Activated naive CD4-positive, alpha-beta T cell treated with anti-CD3 and anti-CD28 coated beads for 36 hours (primary cell): ENCODE measurements at places on chromosomes 4 and X. TPM values are rescaled to one million over a fixed set of nuclear protein-coding genes. Genes with fewer than 3 reads are reported as not detected.

DNA sequence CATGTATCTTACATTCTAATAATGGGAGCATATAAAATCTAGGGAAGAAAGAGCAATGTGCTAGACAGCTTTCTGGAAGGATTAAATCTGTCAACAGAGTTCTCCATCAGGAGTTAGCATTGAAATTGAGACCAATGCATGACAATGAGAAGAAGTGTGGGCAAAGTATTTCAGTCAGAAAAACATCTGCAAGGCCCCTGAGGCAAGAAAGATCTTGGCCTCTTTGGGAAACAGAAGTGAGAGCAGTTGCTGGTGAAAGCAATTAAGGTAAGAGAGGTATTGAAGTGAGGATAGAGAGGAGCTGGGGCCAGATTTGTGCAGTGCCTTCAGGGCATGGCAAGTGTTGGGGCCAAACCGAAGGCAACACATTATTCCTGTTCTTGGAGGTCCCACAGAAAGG is 999.1 kb downstream of the STPG2 start:
- H3K4me3 ChIP-seq: no peak overlapping the region
- DNase-seq: no peak
- H3K27ac ChIP-seq: no peak overlapping the region
- no peaks in the 10 kb centered on the region for H3K4me1 ChIP-seq
- H3K36me3 ChIP-seq: no peaks in the 10 kb centered on the region
- H3K27me3 ChIP-seq: no peaks in the 10 kb centered on the region

DNA sequence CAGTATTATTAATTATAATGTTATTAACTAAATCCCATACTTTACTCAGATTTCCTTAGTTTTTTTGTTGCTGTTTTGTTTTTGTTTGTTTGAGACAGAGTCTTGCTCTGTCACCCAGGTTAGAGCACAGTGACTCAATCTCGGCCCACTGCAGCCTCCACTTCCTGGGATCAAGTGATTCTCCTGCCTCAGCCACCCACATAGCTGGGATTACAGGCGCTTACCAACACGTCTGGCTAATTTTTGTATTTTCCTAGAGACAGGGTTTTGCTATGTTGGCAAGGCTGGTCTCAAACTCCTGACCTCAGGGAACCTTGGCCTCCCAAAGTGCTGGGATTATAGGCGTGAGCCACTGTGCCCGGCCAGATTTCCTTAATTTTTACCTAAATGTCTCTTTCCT is 72.2 kb downstream of the ANAPC4 start:
- H3K4me3 ChIP-seq: no peak overlapping the region
- H3K4me1 ChIP-seq: peaks cover 2% of the 10 kb centered on the region
- no peaks in the 10 kb centered on the region for H3K36me3 ChIP-seq
- DNase-seq: no peak
- H3K27me3 ChIP-seq: no peaks in the 10 kb centered on the region

DNA sequence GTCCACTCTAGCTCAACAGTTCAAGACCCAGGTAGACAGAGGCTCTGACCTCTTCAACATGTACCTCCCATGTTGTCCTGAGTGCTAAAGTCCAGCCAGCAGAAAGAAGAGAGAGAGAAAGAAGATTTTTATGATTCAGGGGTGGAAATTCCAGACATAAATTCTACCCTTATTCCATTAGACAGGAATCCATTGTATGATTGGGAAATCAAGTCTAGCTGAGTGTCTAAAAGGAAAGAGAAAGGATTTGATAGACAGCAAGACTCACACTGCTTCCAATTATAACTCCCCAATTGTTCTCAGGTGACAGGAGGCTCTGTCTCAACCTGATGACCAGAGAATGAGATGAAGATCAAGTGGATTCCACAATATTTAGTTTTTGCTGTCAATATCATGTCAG is 27.9 kb upstream of the PGM2 start:
- no peaks in the 10 kb centered on the region for H3K36me3 ChIP-seq
- H3K27ac ChIP-seq: no peak overlapping the region
- H3K4me3 ChIP-seq: no peak overlapping the region
- no peak for DNase-seq

JCHAIN gene
- total RNA-seq: not detected

- no peak for DNase-seq
- H3K4me1 ChIP-seq: no peaks in the 10 kb centered on the region
- no peak overlapping the region for H3K27ac ChIP-seq
- H3K27me3 ChIP-seq: peaks cover 2% of the 10 kb centered on the region
- no peaks in the 10 kb centered on the region for H3K36me3 ChIP-seq
- no peak overlapping the region for H3K4me3 ChIP-seq
Measured at GRCh38 chr4:74947798-74948197, 14.9 kb downstream of the PARM1 start.

DNA sequence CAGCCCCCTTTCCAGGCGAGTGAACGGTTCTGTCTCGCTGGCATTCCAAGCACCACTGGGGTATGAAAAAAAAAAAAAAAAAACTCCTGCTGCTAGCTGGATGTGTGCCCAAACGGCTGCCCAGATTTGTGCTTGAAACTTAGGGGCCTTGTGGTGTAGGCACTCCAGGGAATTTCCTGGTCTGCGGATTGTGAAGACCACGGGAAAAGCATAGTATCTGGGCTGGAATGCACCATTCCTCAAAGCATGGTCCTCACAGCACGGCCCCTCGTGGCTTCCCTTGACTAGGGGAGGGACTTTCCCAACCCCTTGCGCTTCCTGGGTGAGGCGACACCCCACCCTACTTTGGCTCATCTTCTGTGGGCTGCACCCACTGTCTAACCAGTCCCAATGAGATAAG is 516.8 kb upstream of the FAM241A start:
- no peaks in the 10 kb centered on the region for H3K27me3 ChIP-seq
- no peak for DNase-seq
- H3K36me3 ChIP-seq: no peaks in the 10 kb centered on the region

DNA sequence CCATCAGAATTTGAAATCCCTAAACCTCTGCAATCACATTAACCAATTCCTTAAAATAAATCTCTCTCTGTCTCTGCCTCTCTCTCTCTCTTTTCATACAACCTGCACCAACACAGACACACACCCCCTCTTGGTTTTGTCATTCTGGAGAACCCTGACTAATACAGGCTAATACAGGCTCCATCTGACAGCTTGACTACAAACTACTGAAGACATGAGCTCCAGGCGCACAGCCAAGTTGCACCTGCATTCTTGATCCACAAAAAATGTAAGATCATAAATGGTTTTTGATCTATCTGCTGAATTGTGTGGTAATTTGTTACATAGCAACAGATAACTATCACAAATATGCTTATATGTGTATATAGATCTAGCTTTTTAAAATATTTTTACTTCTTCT is 2414.2 kb downstream of the PCDH7 start:
- H3K27ac ChIP-seq: no peak overlapping the region

GRCh38 chr4:972651-973424 is 531 bp downstream of the DGKQ start:
- H3K4me1 ChIP-seq: peaks cover 5% of the 10 kb centered on the region
- peak overlapping the region; percentile 59 for H3K4me3 ChIP-seq
- H3K27ac ChIP-seq: no peak overlapping the region
- no peaks in the 10 kb centered on the region for H3K27me3 ChIP-seq

DNA sequence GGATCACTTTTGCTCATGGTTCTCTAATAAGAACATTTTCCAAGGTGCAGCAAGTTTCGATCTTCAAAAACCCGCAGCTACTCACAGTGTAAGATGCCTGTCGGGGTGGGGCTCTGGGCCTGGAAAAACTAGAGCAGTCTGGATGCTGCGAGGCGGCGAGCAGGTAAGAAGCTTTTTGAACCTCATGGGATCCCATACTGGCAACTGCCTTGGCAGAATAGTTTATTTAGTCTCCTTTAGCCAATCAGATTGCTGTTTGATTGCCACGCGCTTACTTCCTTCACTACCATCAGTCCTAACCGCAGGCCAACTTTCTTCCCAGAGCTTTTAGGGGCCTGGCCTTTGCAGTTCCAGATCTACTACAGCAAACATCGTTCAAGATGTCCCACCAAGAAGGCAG is 61.3 kb upstream of the MAGEB10 start:
- no peak overlapping the region for H3K27ac ChIP-seq
- no peaks in the 10 kb centered on the region for H3K27me3 ChIP-seq
- H3K4me3 ChIP-seq: no peak overlapping the region
- no peak for DNase-seq
- no peaks in the 10 kb centered on the region for H3K4me1 ChIP-seq

- H3K4me3 ChIP-seq: no peak overlapping the region
- H3K4me1 ChIP-seq: peaks cover 13% of the 10 kb centered on the region
- DNase-seq: peak; percentile 39
- H3K36me3 ChIP-seq: no peaks in the 10 kb centered on the region
Measured at GRCh38 chrX:40201329-40201885, 103.6 kb upstream of the BCOR start.

PLAC8 gene
- 62.3 TPM for total RNA-seq

GRCh38 chr4:139988863-139989765 is 164.9 kb downstream of the MAML3 start:
- no peak overlapping the region for H3K4me3 ChIP-seq
- DNase-seq: peak; percentile 63
- peaks cover 8% of the 10 kb centered on the region for H3K4me1 ChIP-seq
- H3K27ac ChIP-seq: no peak overlapping the region
- H3K27me3 ChIP-seq: no peaks in the 10 kb centered on the region

GPRASP1 gene
- 3.5 TPM for total RNA-seq

GRCh38 chr4:5712517-5712916 is 1.5 kb downstream of the EVC start:
- peaks cover 8% of the 10 kb centered on the region for H3K4me1 ChIP-seq
- no peak overlapping the region for H3K27ac ChIP-seq
- peaks cover 31% of the 10 kb centered on the region for H3K27me3 ChIP-seq
- no peak for DNase-seq

SSX1 gene
- not detected for total RNA-seq

DNA sequence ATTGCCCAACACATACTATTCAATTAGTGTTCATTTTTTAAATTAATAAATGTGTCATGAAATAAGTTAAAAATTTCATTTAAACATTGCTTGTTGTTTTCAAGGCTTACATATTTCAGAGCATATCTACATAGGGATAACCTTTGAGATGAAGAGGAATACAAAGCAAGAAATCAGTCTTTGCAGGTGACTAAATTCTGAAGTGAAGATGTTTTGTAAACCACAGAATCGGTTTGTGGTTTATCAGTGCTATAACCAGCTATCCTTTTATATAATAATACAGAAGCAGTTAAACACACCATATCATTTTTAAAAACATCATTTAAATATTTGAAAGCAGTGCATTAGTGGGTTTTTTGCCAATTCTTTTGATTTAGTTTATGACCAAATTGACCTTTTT is 26.9 kb downstream of the FAM241A start:
- H3K36me3 ChIP-seq: peaks cover 7% of the 10 kb centered on the region
- no peak overlapping the region for H3K4me3 ChIP-seq
- no peak overlapping the region for H3K27ac ChIP-seq
- no peaks in the 10 kb centered on the region for H3K27me3 ChIP-seq

DNA sequence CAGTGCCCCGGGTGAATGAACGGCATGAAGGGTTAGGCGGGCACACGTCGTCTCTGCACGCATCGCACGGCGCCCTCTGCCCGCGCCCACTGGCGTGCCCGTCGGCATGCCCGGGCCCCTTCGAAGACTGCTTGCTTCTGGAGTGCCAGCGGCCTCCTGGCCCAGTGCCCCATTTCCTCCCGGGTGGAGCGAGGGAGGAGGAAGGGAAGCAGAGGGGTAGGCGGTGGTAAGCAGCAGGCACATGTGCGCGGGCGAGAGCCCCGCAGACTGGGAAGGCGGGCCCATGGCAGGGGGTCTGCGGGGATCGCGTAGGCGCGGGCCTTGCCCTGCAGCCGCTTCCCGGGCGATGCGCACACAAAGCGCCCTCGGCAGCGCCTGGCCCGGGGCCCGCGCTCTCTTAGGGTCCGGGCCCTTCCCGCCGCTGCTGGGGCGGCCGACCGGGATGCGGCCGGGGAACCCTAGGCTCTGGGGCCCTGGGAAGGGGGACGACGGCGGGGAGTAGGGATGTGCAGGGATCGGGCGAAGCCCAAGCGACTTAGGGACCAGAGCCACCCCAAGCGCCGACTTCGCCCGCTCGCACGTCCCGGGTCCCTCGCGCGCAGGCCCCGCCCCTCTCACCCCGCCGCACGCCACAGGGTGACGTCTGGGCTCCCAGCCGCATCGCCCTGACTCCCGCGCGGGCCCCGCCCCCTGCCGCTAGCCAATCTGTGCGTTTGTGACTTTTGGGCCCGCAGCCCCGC is 866 bp upstream of the EMD start:
- peak overlapping the region; percentile 80 for H3K4me3 ChIP-seq
- H3K27ac ChIP-seq: peak overlapping the region; percentile 86
- peak; percentile 23 for DNase-seq
- H3K27me3 ChIP-seq: no peaks in the 10 kb centered on the region

TNMD gene
- total RNA-seq: not detected

- DNase-seq: no peak
- no peaks in the 10 kb centered on the region for H3K36me3 ChIP-seq
- H3K4me3 ChIP-seq: no peak overlapping the region
- H3K4me1 ChIP-seq: no peaks in the 10 kb centered on the region
Measured at GRCh38 chrX:72060921-72061490, 70.7 kb downstream of the RTL5 start.

MAGEA11 gene
- total RNA-seq: not detected

DNA sequence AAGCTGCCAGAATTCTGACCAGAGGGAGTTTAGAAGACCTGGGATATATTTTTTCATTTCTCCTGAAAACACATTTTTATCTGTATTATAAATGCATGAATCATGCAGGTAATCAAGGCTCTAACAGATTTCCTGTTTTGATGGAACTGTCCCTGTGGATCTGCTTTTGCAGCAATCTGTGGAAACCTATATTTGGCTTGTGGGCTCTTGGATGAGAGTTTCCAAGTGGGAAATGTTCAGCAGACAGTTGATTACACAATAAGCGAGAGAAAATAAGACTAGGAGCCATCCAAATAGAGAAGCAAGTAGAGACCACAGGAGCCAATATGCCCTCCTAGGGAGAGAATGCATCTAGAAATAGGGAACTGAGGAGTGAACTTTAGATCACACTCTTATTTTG is 105.0 kb downstream of the NDST3 start:
- H3K4me3 ChIP-seq: no peak overlapping the region
- DNase-seq: no peak
- H3K27ac ChIP-seq: no peak overlapping the region
- no peaks in the 10 kb centered on the region for H3K4me1 ChIP-seq
- no peaks in the 10 kb centered on the region for H3K36me3 ChIP-seq
- no peaks in the 10 kb centered on the region for H3K27me3 ChIP-seq

GRCh38 chr4:181688872-181689271 is 554.3 kb upstream of the TENM3 start:
- no peak for DNase-seq
- H3K4me3 ChIP-seq: no peak overlapping the region
- H3K4me1 ChIP-seq: no peaks in the 10 kb centered on the region
- no peaks in the 10 kb centered on the region for H3K27me3 ChIP-seq
- no peaks in the 10 kb centered on the region for H3K36me3 ChIP-seq

SPATA4 gene
- not detected for total RNA-seq

- peaks cover 6% of the 10 kb centered on the region for H3K36me3 ChIP-seq
- H3K4me3 ChIP-seq: no peak overlapping the region
- no peaks in the 10 kb centered on the region for H3K27me3 ChIP-seq
- no peak for DNase-seq
Measured at GRCh38 chr4:53043055-53043454, 180.9 kb downstream of the RASL11B start.
